Caco-2 (cell line): ENCODE measurements at places on chromosomes 7 and 10. TPM values are rescaled to one million over a fixed set of nuclear protein-coding genes. Genes with fewer than 3 reads are reported as not detected.

Gene RBP3
- not detected in 2 replicates for total RNA-seq

Gene NEUROG3
- total RNA-seq, result not detected in 2 replicates

Gene HOXA3
- 19.9 and 22.6 TPM in 2 replicates for total RNA-seq

DNA sequence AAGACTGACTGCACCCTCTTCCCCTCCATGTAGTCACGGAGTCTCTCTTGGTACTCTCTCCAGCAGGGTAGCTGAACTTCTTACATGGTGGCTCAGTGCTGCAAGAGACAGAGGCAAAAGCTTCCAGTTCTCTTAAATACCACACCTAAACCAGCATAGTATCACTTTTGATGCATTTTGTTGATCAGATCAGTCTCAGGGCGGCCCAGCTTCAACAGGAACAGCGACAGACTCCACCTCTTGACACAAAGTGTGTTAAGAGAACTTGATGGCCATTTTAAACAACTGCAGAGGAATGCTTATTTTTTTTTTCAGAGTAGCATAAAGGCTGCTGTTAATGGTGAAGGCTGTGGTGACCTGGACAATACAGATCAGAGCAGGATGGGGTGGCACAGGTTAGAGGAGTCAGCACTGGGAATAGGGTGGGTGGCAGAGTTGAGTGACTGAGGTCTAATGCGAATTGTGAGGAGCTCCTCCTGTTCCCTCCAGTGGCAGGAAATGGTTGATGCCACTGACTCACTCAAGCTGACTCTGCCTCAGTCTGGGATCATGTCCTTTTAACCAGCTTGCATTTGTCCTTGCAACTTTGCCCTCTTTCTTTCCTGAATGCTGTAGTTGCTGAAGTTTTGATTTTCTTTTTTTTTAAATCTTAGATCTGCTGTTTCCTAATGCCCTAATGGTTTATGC lies 17.3 kb downstream of the MGAM start:
- no peak overlapping the region for H3K27ac ChIP-seq
- H3K4me1 ChIP-seq, result peaks cover 20% of the 10 kb centered on the region
- no peak overlapping the region for H3K4me3 ChIP-seq

- no peaks in the 10 kb centered on the region for H3K36me3 ChIP-seq
- H3K4me1 ChIP-seq, result peaks cover 13% of the 10 kb centered on the region; the same call in 1 of the 2 replicates
- DNase-seq, result no peak
Measured at GRCh38 chr10:114404171-114405010, at the start of gene AFAP1L2. Gene AFAP1L2 (minus strand): TSS chr10:114404502. CDS start chr10:114404455, 47 bp downstream.

DNA sequence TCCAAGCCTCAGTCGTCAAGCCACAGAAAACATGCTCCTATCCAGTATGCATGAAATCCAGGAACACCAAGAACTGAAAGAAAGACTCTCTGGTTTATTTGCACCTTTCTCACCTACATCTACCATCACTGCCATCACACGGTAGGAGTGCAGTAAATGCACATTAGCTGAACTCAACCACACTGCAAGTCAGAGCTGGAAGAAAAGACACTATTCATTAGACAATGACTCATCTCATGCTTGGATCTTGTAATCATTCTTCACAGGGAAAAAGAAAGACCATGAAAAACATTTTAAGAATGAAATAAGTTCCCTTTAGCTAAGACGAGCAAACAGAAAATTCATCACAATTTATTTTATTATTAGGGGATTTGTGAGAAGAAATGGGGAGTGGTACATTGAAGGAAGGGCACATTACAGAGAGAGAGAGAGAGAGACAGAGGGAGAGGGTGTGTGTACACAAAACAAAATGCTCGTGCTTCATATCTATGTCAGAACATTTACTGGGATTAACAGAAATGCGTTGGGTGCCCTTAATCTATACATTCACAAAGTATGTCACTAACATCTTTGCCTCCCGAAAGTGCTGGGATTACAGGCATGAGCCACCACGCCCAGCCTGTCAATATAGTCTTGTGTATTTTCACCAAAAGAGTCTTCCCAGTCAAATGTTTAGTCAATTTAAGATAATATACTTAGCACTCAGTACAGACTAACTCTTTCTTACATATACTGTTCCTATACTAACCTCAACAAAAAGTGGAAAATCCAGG lies 324.9 kb downstream of the PARD3 start:
- no peaks in the 10 kb centered on the region for H3K4me1 ChIP-seq
- DNase-seq, result no peak
- no peaks in the 10 kb centered on the region for H3K27me3 ChIP-seq
- peaks cover 2% of the 10 kb centered on the region; the same call in 1 of the 2 replicates for H3K36me3 ChIP-seq

- H3K27ac ChIP-seq, result no peak overlapping the region
- no peak for DNase-seq
- H3K36me3 ChIP-seq, result no peaks in the 10 kb centered on the region
Measured at GRCh38 chr10:89228146-89228545, 21.0 kb upstream of the CH25H start.

- no peaks in the 10 kb centered on the region for H3K4me1 ChIP-seq
- no peaks in the 10 kb centered on the region for H3K27me3 ChIP-seq
- no peaks in the 10 kb centered on the region for H3K36me3 ChIP-seq
- no peak overlapping the region for H3K27ac ChIP-seq
- DNase-seq, result no peak
- H3K4me3 ChIP-seq, result no peak overlapping the region
Measured at GRCh38 chr10:15211464-15211979, 43.0 kb upstream of the NMT2 start.

DNA sequence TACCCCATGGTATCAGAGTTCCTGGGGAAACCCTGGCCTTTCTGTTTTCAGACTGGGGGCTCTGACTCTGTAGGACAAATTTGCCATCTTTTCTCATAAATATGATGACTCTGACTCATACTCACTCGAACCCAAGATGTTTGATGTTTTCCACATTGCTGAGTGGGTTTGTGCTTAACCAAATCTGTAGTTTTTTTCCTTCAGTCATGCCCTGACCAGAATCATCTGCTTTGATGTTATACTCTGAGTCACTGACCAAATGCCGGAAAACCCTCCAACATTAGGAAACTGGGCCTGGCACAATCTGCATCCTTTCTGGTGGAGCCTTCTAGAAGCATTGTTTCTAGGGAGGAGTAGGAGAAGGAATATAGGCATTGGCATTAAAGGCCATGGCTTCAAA lies 118.7 kb downstream of the C10orf105 start:
- no peaks in the 10 kb centered on the region for H3K27me3 ChIP-seq
- H3K4me1 ChIP-seq, result peaks cover 3% of the 10 kb centered on the region; the same call in 1 of the 2 replicates
- no peak overlapping the region for H3K27ac ChIP-seq
- no peak overlapping the region for H3K4me3 ChIP-seq

- no peak for DNase-seq
- H3K36me3 ChIP-seq, result no peaks in the 10 kb centered on the region
- H3K4me1 ChIP-seq, result no peaks in the 10 kb centered on the region
- H3K27me3 ChIP-seq, result no peaks in the 10 kb centered on the region
Measured at GRCh38 chr7:147483634-147484292, 1106.8 kb upstream of the C7orf33 start.

DNA sequence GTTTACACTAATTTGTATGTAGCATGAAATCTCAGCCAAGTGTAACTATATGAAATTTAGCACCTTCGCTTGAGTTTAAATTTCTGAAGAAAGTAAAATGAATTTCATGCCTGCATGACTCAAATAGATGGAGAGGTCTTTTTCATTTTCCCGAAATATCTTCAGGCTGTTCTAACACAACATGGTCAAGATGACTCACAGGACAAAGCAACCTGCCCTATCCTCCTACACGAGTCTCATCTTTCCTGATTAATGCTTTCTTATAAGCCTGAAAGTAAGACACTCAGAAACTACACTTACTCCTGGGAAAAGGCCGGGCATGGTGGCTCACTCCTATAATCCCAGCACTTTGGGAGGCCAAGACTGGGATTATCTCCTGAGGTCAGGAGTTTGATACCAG lies 41.2 kb downstream of the CH25H start:
- no peaks in the 10 kb centered on the region for H3K27me3 ChIP-seq
- H3K4me3 ChIP-seq, result no peak overlapping the region
- no peak for DNase-seq
- no peaks in the 10 kb centered on the region for H3K36me3 ChIP-seq

GRCh38 chr7:99128076-99128950 lies 15.6 kb downstream of the SMURF1 start:
- DNase-seq, result no peak
- H3K27me3 ChIP-seq, result no peaks in the 10 kb centered on the region
- H3K4me1 ChIP-seq, result 0 out of 2 replicates have a peak, but pooled peaks cover 3% of the 10 kb centered on the region
- H3K4me3 ChIP-seq, result no peak overlapping the region

DNA sequence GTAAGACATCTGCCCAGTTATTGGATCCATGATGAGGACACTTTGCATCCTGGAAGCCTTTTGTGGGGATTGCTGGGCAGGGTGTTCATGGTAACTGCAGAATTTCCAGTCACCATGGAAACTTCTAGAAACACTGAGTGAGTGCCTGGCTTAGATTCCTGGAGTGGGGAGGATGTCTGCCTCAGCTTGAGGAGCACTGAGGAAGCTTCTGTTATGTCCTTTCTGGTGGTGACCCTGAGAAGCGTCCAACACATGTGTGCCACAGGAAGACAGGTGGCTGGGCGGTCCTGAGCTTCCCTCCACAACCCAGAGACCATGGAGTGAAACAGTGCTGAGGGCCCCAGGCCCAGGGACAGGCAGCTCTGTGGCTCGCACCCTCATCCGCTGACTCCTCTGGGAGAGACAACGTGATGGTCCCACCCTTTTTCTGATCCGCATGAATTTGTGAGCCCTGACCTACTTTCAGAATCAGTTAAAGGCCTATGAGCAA lies 191.8 kb upstream of the CXCL12 start:
- H3K4me1 ChIP-seq, result no peaks in the 10 kb centered on the region
- no peak for DNase-seq
- H3K36me3 ChIP-seq, result no peaks in the 10 kb centered on the region
- H3K4me3 ChIP-seq, result no peak overlapping the region
- H3K27ac ChIP-seq, result no peak overlapping the region

DNA sequence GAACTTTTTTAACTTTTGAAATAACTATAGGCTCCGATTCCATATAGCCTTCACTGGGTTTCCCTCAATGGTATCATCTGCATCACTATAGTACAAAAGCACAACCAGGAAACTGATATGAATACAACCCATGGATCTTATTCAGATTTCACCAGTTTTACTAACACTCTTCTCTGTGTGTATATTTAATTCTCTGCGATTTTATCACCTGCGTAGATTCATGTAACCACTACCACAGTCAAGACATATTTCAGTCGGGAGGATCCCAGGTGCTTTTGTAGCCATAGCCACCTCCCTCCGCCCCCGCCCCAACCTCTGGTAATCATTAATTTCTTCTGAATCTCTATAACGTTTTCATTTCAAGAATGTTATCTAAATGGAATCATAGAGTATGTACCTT lies 82.8 kb upstream of the C7orf33 start:
- no peak for DNase-seq
- no peaks in the 10 kb centered on the region for H3K36me3 ChIP-seq
- H3K27me3 ChIP-seq, result no peaks in the 10 kb centered on the region
- H3K4me3 ChIP-seq, result no peak overlapping the region
- H3K27ac ChIP-seq, result no peak overlapping the region

- peaks cover 5% of the 10 kb centered on the region for H3K4me1 ChIP-seq
- peaks cover 6% of the 10 kb centered on the region for H3K36me3 ChIP-seq
- no peaks in the 10 kb centered on the region for H3K27me3 ChIP-seq
- no peak for DNase-seq
Measured at GRCh38 chr10:80421707-80422536, 13.6 kb downstream of the PRXL2A start.

GRCh38 chr10:116444527-116445142 lies 17.0 kb downstream of the PNLIPRP3 start:
- no peak overlapping the region for H3K27ac ChIP-seq
- no peak overlapping the region for H3K4me3 ChIP-seq
- H3K36me3 ChIP-seq, result no peaks in the 10 kb centered on the region
- H3K4me1 ChIP-seq, result no peaks in the 10 kb centered on the region
- DNase-seq, result no peak
- no peaks in the 10 kb centered on the region for H3K27me3 ChIP-seq

DNA sequence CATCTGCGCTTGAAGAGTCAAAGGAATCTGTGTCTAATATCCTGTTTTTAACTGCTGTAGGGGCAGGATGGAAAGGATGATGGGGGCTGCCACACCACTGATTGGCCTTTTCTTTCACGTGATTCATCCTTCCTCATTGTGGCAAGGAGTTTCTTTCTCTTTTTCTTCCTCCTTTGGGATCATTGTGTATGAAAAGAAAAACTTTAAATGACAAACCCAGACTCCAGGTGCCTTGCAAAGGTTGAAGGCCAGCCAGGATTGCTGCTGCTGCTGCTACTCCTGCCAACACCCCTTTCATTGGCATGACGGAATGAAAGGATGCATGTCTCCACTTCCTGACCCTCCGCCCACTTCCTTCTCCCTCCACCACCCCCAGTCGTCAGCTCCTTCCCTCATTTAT lies 6.5 kb upstream of the OIT3 start:
- H3K36me3 ChIP-seq, result no peaks in the 10 kb centered on the region
- no peaks in the 10 kb centered on the region for H3K27me3 ChIP-seq
- H3K4me3 ChIP-seq, result no peak overlapping the region
- no peak overlapping the region for H3K27ac ChIP-seq
- DNase-seq, result no peak
- H3K4me1 ChIP-seq, result no peaks in the 10 kb centered on the region

- no peak overlapping the region for H3K4me3 ChIP-seq
- no peak for DNase-seq
- H3K4me1 ChIP-seq, result no peaks in the 10 kb centered on the region
- H3K27me3 ChIP-seq, result no peaks in the 10 kb centered on the region
Measured at GRCh38 chr7:117238472-117238871, 84.4 kb downstream of the WNT2 start.

DNA sequence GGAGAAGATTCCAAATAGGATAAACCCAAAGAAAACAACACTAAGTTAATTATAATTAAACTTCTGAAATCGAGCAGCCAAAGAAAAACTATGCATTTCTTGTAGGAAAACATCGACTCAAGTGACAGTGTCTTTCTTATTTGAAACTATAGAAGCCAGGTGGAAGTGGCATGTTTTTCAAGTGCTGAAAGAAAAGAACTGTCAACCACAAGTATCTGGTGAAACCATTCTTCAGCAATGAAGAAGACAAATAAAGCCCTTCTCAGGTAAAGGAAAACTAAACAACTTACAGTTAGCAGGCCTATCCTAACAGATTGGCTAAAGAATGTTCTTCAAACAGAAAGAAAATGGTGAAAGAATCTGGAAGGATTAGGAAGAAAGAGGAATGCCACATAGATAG lies 71.4 kb upstream of the MSRB2 start:
- H3K27me3 ChIP-seq, result no peaks in the 10 kb centered on the region
- H3K36me3 ChIP-seq, result no peaks in the 10 kb centered on the region
- H3K4me1 ChIP-seq, result no peaks in the 10 kb centered on the region
- no peak for DNase-seq
- no peak overlapping the region for H3K27ac ChIP-seq

- H3K36me3 ChIP-seq, result no peaks in the 10 kb centered on the region
- no peak for DNase-seq
- H3K27me3 ChIP-seq, result no peaks in the 10 kb centered on the region; the same call in none of the 2 replicates
- no peak overlapping the region for H3K27ac ChIP-seq
- H3K4me1 ChIP-seq, result no peaks in the 10 kb centered on the region
- H3K4me3 ChIP-seq, result no peak overlapping the region
Measured at GRCh38 chr7:39228946-39229345, 251.2 kb downstream of the POU6F2 start.

- H3K27ac ChIP-seq, result peak overlapping the region; percentile 33
- H3K4me1 ChIP-seq, result peaks cover 63% of the 10 kb centered on the region
- H3K36me3 ChIP-seq, result no peaks in the 10 kb centered on the region; the same call in 1 of the 2 replicates
- no peaks in the 10 kb centered on the region for H3K27me3 ChIP-seq
- no peak for DNase-seq
Measured at GRCh38 chr10:93999401-93999851, 5.7 kb downstream of the PLCE1 start.
